Coronary artery (tissue), 2 donors: ENCODE measurements at places on chromosomes 7 and 10.

- no peak for DNase-seq
Observed at GRCh38 chr7:79165225-79165624, 288.2 kb downstream of the MAGI2 start.

GRCh38 chr10:31702954-31703353 lies 225.7 kb downstream of the ARHGAP12 start:
- no peak for DNase-seq

DNA sequence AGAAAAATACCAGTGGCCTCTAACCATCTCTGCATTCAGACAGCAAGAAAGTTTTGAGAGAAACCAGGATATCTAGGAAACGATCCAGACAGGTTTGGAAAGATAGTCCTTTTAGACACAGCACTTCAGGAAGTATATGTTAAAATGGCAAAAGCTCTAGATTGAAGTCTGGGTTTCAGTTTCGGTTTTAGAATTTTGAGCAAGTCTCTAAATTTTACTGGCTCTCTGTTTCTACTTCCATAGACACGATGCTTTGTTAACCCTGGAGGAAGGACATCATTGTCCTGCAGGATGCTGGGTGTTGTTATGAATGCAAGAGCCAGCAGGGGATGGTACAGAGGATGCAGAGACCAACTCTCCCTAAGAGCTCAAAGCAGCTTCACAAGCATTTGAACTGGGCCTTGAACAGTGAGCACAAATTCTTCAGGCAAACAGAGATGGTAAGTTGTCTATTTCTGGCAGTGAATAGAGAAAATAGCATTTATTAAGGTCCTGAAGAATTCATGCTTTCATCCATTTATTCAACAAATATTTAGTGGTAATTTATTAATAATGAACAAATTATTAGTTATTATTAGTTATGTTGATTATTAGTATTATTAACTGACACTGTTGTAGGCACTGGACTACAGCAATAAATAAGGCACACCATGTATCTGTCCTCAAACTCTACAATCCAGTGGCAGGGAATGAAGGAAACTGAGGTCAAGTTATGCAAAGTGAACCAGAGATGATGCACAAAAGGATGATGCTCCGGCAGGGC lies 152.7 kb upstream of the NRP1 start:
- no peak for DNase-seq

GRCh38 chr10:103778358-103779139 lies 76.8 kb downstream of the SH3PXD2A start:
- no peak for DNase-seq

GRCh38 chr10:130623680-130624267 lies 487.6 kb downstream of the GLRX3 start:
- no peak for DNase-seq

DNA sequence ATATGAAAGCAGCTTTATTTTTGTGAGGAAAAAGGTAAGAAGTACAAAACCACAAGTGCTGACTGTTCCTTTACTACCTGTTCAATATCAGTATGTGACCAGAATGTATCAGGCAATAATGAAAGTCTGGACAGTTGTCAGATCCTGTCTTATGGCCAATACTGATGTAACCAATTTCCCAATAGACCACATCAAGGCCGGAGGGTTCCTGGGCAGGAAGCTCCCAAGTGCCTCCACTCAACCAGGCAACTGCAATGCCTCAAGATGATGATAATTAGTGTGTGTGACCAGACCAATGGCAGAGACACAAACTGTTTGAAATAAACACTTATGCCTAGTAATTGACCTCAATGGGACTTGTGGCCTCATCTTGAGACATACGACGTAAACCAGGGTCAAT lies 149.4 kb upstream of the ASAH2 start:
- DNase-seq = no peak

- DNase-seq = no peak
Observed at GRCh38 chr10:21529032-21529910, 3.8 kb upstream of the SKIDA1 start.

DNA sequence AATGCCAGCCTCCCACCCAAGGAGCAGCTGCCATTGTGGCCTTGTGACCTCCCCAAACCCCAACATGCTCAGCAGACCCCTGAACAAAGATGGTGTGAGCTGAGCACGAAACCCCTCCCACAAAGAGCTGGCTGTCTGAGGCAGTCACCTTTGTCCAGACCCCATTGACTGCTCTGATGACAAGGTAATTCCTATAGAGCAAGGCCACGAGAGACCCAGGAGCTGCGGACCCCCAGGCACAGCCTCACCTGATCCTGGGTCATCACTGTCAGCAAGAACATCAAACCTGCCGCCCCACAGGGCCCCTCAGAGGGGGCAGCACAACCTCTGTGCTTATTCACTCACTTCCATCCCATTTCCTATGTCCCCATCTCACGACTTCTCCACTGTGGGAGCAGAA lies 102.6 kb downstream of the CPXM2 start:
- no peak for DNase-seq

- no peak for DNase-seq
Observed at GRCh38 chr7:142997456-142997989, 29.4 kb downstream of the OR9A2 start.

DNA sequence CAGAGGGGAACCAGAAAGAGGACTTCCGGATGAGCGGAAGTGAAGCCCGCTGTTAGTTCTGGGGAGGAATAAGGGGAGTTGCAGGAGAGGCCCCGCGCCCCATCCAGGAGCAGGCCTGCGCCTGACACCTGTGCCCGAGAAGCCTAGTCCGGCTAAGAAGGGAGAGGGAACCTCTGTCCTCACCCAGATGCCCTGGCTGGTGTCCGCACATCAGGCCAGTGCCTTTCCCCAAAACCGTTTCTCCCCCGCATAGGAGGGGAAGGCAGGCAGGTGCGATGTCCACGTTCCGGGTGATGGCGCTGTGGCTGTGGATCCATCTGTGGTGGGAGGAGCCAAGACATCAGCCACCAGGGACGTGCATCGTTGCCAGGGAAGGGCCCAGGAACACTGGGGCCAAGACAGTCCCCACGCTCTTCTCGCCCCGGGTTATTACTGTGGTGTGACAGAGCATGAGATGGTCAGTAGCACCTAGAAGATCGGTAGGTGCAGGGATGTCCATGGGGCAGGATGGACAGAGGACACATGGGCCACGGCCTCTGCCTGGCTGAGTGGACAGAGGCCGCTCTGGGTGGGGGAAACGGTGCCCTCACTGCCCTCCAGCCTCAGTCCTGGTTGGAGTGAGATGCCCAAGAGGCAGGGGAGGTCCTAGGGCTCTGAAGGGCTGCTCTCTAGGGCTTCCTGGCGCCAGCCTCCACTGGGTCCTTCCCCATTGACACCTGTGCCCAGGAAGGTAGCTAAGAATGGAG lies 262.7 kb downstream of the CELF2 start:
- DNase-seq = no peak

DNA sequence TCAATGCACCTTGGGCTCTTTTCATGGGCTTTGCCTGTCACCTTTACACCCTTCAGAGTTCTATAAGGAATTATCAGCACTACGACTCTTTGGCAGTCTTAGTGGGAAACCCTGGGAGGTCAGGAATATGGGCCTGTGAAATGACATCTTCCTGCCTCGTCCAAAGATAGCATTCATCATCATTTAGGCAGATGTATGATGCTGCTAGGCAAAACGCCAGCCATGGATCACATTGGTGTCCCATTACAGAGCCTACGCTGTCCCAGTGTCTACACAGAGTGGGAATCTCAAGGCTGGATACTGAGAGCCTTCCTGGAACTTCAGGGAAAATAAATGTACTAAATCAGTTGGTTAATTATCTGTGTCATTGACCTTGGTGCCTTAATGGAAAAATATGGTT lies 259.4 kb upstream of the CELF2 start:
- no peak for DNase-seq

- DNase-seq = no peak
Observed at GRCh38 chr7:2066251-2066919, 166.4 kb downstream of the MAD1L1 start.

DNA sequence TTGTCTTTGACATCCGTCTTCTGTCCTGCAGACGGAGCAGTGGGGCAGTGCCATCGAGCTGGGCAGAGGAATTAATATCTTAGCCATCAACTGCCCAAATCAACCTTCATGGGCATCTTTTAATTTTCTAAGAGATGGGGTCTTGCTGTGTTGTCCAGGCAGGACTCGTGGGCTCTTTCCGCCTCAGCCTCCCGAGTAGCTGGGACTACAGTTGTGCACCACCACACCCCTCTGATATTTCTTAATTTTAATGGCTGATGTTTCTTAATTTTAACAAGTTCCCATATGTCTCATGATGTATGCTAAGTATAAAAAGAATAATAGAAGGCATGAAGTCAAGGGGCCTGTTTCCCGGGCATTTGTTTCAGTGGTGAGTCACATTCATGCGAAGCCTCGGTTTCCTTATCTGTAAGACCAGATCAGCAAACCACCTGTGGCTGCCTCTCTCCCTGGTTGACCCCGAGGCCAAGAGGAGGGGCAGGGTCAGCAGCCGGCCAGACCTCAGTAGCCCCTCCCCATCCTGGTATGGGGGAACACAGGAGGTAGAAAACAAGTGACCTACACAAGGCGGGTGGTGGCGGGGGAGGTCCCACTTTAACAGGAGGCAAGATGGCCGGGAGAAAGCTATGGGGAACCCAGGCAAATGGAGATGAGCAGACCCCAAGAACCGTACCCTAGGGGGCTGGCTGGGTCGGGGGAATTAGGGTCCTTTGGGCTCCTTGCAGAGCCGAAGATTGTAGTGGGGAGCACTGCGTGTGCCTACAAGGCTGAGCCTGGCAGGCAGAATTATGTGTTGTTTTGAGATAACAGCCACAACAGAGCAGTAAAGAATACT lies 85.5 kb downstream of the CUX1 start:
- no peak for DNase-seq

- no peak for DNase-seq
Observed at GRCh38 chr10:27349987-27350386, 109.4 kb upstream of the ACBD5 start.

GRCh38 chr10:30842894-30843293 lies 188.8 kb downstream of the ZNF438 start:
- no peak for DNase-seq

DNA sequence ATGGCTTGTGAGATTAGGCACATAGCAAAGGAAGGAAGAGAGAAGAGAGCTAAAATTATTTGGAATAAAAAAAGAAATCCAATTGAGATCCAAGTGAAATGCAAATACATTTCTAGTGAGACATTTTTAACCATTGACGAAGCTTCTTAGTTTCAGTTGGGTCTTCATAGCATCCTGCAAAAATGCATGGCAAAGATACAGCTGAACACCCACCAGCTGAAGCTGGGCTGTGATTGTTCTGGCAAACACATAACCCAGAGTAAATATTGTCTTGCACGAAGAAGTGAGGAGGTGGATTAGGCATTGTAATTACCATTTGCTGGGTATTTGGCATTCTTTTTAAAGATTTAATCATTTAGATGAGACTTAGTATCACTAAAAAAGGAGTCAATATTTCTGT lies 409.4 kb downstream of the GRM8 start:
- DNase-seq = no peak

- no peak for DNase-seq
Observed at GRCh38 chr7:139232904-139233303, 1.9 kb downstream of the UBN2 start.

- no peak for DNase-seq
Observed at GRCh38 chr7:104328296-104328969, at the start of gene LHFPL3. LHFPL3 (plus strand) TSS chr7:104328603.

DNA sequence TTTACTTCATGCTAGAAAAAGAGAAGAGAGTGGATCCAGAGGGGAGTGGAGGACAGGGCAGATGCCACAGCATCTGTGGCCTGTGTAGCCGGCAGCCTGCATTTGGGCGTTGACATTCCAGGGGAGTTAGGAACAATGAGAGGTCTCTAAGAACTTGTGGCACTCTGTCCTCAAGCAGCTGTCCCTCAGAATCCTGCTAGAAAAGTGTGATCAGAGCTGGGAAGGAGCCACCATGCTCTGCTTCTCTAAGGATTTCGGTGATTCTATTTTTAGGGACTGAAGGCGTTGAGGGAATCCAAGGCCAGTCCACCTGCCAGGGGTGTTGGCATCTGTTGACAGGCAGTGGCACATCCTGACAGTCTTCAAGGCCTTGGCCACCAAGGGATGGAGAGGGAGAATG lies 7.6 kb downstream of the LRIT2 start:
- no peak for DNase-seq

GRCh38 chr10:129547608-129548007 lies 80.6 kb downstream of the MGMT start:
- no peak for DNase-seq

GRCh38 chr10:129847741-129848483 lies 116.2 kb downstream of the EBF3 start:
- no peak for DNase-seq
